ENCODE measurements at places on chromosomes 6 and 20.

DNA sequence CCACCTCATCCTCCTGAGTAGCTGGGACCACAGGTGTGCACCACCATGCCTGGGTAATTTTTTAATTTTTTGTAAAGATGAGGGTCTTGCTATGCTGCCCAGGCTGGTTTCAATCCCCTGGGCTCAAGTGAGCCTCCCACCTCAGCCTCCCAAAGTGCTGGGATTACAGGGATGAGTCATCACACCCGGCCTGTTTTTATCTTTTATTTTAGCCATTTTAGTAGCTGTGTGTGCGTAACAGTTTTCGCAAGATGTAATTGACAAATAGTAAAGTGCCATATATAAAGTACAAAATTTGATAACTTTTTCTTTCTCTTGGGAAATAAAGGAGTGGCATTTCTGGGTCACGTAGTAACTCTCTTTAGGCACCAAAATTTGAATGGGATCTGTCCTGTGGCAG is 21.4 kb downstream of the SNAI1 start:
- no peak for DNase-seq

DNA sequence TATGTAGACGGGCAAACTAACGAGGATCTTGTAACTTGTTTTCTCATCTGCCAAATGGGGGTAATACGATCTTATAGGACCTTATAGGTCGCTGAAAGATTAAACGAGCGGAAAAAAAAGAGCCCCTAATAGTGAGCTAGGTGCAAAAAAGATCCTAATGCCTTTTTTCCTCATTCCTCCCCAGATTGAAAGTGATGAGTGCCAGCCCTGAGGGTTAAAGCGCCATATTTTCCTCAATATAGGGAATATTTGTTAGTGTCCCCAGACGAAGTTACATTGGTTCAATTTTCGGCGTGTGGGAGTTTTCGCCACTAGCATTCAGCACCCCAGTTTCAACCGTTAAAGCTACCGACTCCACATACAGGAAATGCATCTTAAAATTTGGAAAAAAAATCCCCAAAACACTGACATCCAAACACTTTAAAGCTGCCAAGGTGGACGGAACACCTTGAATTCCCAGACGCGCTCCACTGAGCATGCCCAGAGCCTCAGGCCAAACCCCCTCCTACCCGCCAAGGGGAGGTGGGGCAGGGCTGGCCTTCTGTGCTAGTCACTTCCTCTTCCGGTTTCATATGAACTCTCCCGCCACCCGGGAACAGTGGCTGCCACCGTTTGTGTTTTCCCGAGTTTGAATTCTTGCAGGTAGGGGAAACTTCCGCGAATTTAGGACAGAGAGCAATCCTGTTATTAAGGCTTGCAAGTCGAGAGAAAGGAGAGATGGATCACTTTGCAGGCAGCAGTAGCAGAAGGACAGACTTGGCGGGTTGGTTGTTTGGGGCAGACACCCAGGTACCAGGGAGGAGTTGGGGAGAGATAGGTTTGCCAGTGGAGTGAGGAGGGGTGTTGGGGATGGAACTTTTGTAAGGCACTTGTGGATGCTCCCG is at the start of gene PRIM2:
PRIM2 (plus strand) TSS at position 571 of the 884 bp plus-strand sequence. CDS start 816 bp downstream, outside the sequence.
- peak; percentile 83 for DNase-seq

DNA sequence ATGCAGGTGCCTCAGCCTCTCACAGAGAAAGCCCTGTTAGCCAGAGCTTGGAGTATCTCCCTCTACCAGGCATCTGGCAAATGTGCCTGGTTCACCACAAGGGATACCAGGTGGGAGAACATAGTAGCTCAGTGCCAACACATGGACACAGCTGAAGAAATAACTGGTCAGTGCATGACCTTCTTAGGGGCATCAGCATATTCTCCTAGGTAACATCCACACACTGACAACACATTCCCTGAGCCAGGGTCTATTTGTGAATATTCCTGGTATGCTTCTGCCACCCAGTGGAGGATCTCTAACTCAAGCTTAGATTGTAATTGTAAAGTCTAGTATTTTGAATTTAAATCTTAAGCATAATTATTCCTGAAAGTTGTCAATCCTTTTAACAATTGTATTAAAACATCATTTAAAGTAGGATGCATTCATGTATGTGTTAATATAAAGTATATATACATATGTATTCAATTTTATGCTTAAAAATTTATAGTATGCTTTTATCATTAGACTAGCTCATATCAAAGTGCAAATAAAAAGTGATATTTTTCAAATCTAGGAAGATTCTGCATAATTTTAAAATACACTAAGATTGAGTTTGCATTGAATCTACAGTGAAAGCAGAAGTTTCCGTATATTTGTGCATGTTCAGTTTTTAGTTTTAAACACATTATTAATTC is 45.3 kb upstream of the COL21A1 start:
- DNase-seq = no peak

DNA sequence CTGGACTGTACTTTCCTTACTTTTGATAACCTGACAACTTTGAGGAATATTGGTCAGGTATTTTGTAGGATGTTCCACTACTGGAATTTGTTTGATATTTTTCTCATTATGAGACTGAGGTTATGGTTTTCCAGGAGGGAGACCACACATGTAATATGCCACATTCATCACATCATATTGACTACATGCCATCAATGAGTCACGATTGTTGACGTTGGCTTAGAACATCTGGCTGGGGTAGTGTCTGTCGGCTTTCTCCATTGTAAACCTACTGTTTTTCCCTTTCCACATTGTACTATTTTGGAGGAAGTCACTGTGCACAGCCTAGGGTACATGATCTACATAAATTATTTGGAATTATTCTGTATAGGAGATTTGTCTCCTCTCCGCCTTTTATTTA is 1.4 kb upstream of the STX11 start:
- DNase-seq = no peak

DNA sequence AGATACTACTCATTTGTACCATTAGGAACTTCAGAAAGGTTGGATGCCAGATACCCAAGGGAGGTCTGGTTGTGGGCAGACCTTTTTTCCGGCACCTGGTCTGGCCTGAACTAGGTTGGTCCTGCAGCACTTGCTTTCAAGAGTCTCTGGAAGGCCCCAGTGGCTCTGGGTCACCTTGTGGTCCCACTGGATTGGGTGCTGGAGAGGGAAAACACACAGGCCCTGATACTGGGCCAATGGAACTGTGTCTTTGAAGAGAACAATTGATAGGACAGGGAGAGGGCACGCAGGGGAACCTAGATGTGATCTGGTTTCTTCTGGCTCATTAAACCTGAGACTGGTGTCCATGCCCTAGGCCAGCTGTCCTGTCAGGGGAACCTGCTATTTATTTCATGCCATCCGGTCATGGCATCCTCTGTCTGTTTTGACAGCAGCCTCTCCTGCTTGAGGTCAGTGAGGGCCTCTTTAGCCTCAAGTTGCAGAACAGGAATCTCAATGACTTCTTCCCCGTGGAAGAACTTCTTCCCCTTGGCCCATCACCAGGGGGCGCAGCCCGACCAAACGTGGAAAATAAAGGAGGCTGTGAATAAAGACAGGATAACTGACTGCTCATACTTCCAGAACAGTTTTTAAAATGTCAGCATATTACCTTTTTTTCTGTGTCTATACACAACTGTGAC is 25.0 kb downstream of the TAF8 start:
- DNase-seq = peak; percentile 85

DNA sequence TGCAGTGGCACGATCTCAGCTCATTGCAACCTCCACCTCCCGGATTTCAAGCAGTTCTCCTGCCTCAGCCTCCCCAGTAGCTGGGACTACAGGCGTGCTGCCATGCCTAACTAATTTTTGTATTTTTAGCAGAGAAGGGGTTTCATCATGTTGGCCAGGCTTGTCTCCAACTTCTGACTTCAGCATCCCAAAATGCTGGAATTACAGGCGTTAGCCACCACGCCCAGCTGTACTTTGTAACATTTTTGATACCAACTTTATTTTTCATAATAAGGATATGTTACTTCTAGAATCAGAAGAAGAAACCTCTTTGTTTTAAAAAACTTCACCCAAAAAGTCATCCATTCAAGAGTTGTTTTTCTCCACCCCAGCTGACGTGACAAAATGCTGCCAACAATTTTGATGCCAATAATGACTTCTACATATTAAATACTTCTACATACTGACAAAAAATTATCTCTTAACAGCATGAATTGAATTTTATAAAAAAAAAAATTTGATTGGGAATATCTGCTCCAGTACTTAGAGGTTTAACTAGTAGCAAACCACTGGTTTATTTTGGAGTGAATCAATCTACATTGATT is 22.5 kb upstream of the PRIM2 start:
- DNase-seq = no peak

DNA sequence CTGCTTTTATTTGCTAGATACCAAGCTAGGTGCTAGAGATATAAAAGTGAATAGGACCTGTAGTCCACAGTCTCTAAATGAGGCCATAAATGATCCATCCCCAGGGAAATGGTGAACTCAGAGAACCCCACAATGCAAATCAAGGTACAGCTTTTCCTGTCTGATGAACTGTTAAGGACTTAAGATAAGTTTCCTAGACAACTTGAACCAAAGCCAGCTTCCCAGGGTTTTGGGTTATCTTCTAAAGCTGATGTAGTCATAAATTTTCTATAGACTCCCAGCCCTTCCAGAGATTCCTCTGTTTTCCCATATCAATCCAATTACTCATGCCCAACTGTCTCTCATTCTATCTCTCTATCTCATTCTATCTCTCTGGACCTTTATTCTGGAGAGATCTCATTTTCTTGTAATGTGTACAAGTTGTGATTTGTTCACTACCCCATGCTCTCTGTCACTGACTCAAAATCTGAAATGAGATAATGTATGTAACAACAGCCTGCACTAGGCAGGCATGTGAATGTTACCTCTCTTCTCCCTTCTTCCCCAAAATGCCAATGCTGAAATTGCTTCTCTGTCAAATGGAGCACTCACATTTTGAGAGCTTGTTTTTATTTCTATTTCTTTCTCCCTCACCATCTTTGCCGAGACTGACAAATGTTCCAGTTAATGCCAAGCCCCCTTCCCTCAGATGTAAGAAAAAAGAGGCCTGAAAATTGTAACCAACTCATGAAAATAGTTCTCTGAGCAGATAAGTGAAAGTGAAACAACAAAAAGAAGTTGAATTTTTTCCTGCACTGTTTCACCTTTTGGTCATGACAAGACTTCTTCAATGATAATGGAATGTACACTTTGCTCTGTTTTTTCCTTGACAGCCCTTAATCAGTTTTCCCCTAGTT is 279.9 kb downstream of the SLC35F1 start:
- no peak for DNase-seq

Data from type B pancreatic cell (in vitro differentiated cells).